ENCODE measurements at places on chromosomes 12 and 14. TPM values are rescaled to one million over a fixed set of nuclear protein-coding genes. Genes with fewer than 3 reads are reported as not detected.

GRCh38 chr14:56816574-56817391, 6.5 kb upstream of the OTX2 start:
- H3K27ac ChIP-seq, result no peak overlapping the region
- peaks cover 22% of the 10 kb centered on the region for H3K27me3 ChIP-seq
- no peak overlapping the region for H3K4me3 ChIP-seq
- H3K4me1 ChIP-seq, result no peaks in the 10 kb centered on the region
- no peak for DNase-seq

Gene ADAM21
- not detected for total RNA-seq

- H3K27ac ChIP-seq, result no peak overlapping the region
- H3K36me3 ChIP-seq, result no peaks in the 10 kb centered on the region
- peak; percentile 25 for DNase-seq
- no peaks in the 10 kb centered on the region for H3K27me3 ChIP-seq
Observed at GRCh38 chr14:103317976-103318580, 16.0 kb upstream of the EIF5 start.

DNA sequence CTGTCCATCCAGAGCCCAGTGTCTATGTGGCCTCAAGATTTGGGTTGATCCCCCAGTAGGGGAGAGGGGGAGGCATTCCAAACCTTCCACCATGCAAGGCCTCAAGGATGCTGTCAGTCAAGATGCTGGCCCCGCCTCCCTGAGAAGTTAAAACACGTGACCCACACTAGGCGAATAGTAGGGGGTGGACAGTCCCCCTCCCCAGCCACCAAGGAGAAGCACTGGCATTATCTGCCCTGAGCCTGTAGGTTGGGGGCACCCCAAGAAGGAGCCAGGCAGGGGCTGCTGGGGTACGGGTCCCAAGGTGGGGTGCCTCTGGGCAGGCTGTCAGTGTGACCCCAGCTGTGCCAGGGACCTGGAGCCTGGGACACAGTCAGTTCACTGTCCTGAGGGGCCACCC, 2.3 kb downstream of the SLC25A29 start:
- H3K4me3 ChIP-seq, result no peak overlapping the region
- H3K4me1 ChIP-seq, result peaks cover 13% of the 10 kb centered on the region
- DNase-seq, result no peak
- H3K27me3 ChIP-seq, result no peaks in the 10 kb centered on the region

Gene INSM2
- total RNA-seq, result not detected

GRCh38 chr12:108744021-108744897, 12.9 kb upstream of the CORO1C start:
- H3K27ac ChIP-seq, result no peak overlapping the region
- H3K36me3 ChIP-seq, result no peaks in the 10 kb centered on the region
- H3K4me3 ChIP-seq, result no peak overlapping the region
- DNase-seq, result no peak
- H3K4me1 ChIP-seq, result no peaks in the 10 kb centered on the region
- no peaks in the 10 kb centered on the region for H3K27me3 ChIP-seq

Gene TDRD9
- total RNA-seq, result 0.92 TPM

Gene MFAP5
- 14.2 TPM for total RNA-seq

DNA sequence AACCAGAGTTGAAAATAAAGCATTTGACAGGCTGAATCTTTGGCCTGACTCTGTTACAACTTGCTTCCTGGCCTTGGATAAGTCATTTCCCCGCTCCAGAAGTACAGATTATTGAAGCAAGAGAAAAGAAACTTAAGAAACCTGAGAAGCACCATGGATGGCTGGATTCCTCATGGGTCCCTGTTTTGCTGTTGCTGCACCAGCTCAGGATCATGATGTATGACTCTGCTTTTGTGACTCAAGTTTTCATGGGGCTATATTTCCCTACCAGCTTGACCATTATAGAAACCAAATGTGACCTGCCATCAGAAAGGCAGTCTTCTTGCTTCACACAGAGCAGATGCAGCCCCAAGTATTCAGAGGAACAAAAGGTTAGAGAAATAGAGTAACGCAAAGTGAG, 921.8 kb downstream of the BCL11B start:
- H3K36me3 ChIP-seq, result no peaks in the 10 kb centered on the region
- H3K27me3 ChIP-seq, result no peaks in the 10 kb centered on the region
- H3K4me1 ChIP-seq, result no peaks in the 10 kb centered on the region
- H3K27ac ChIP-seq, result no peak overlapping the region
- H3K4me3 ChIP-seq, result no peak overlapping the region

GRCh38 chr12:103848917-103849491, 8.0 kb upstream of the NT5DC3 start:
- no peaks in the 10 kb centered on the region for H3K36me3 ChIP-seq
- H3K4me3 ChIP-seq, result no peak overlapping the region
- H3K4me1 ChIP-seq, result peaks cover 14% of the 10 kb centered on the region
- H3K27me3 ChIP-seq, result no peaks in the 10 kb centered on the region
- no peak overlapping the region for H3K27ac ChIP-seq

DNA sequence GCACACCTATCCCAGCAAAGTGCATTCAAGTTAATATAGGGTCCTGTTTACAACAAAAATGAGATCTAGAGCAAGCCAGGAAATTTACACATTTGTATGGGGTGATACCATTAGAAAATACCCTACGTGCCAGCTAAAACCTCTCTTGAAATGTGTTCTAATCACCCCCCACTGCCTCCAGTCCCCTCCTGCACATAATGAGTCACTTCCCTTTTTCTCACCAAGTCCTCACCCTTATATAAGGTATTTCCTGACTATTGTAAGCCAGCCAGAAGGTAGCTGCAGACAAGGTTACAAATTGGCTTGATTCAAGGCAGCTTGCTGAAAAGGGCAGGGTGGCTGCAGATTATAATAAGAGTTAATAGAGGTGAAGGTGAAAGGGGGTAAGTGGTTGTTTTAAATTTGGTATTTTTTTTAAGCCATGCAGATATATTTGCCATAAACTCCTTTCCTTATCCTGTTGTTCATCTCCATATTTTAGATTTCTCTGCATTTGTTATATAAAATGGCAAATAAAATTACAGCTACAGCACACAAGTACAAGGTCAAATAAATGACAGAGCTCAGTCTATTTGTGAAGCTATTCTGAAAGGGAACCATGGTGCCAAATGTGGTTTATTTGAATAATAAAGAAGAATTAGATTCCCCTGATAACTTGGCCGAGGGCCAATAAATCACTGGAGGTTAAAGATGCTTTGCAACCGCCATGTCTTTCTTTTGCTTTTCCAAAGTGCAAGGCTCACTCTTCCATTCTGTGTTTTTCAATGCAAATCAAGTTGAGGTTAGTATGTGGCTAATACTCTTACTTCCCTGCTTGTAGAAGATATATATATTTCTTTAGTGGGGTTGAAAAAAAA, 385.9 kb downstream of the EGLN3 start:
- no peak overlapping the region for H3K4me3 ChIP-seq
- no peaks in the 10 kb centered on the region for H3K27me3 ChIP-seq
- no peak overlapping the region for H3K27ac ChIP-seq
- no peaks in the 10 kb centered on the region for H3K36me3 ChIP-seq

- H3K36me3 ChIP-seq, result no peaks in the 10 kb centered on the region
- no peaks in the 10 kb centered on the region for H3K27me3 ChIP-seq
- no peak overlapping the region for H3K27ac ChIP-seq
- no peak for DNase-seq
- H3K4me1 ChIP-seq, result no peaks in the 10 kb centered on the region
- H3K4me3 ChIP-seq, result no peak overlapping the region
Observed at GRCh38 chr12:22648668-22649067, 23.7 kb downstream of the ETNK1 start.

Gene TC2N
- 113 TPM for total RNA-seq

Gene SERPINA6
- 13.8 TPM for total RNA-seq

Gene TMEM116
- 4.7 TPM for total RNA-seq

Gene INHBC
- 0.09 TPM for total RNA-seq

- H3K4me3 ChIP-seq, result no peak overlapping the region
- H3K4me1 ChIP-seq, result no peaks in the 10 kb centered on the region
- no peaks in the 10 kb centered on the region for H3K27me3 ChIP-seq
Observed at GRCh38 chr14:52862632-52863333, 71.4 kb upstream of the GNPNAT1 start.

Gene PA2G4
- total RNA-seq, result 35.2 TPM

DNA sequence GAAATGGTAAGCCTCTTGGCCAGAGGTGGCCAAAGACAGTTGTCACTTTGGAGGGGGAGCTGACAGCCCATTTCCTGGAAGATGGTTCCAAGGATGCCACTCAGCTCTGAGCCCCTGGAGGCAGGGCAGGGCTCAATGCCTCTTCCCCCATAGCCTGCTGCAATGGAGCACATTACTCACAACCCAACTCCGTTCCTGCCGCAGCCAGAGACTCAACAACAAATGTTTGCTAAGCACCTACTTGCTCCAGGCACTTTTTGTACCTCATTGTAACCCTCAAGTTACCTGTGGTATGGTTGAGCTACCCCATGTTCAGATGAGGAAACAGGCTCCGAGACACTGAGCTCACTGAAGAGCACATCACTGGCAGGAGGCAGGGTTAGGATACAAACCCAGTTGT, 19.5 kb downstream of the IRF2BPL start:
- H3K4me1 ChIP-seq, result peaks cover 53% of the 10 kb centered on the region
- H3K27me3 ChIP-seq, result no peaks in the 10 kb centered on the region
- H3K27ac ChIP-seq, result peak overlapping the region; percentile 74
- no peaks in the 10 kb centered on the region for H3K36me3 ChIP-seq
- no peak overlapping the region for H3K4me3 ChIP-seq

GRCh38 chr12:49261721-49262120, 3.2 kb upstream of the TUBA1C start:
- H3K4me1 ChIP-seq, result no peaks in the 10 kb centered on the region
- H3K4me3 ChIP-seq, result no peak overlapping the region
- H3K36me3 ChIP-seq, result no peaks in the 10 kb centered on the region

Gene KRT79
- total RNA-seq, result not detected

GRCh38 chr12:54232790-54233189, 44.0 kb upstream of the SMUG1 start:
- no peak overlapping the region for H3K4me3 ChIP-seq
- peaks cover 6% of the 10 kb centered on the region for H3K36me3 ChIP-seq
- H3K4me1 ChIP-seq, result no peaks in the 10 kb centered on the region
- DNase-seq, result no peak

- no peaks in the 10 kb centered on the region for H3K27me3 ChIP-seq
- DNase-seq, result no peak
- no peak overlapping the region for H3K4me3 ChIP-seq
- no peak overlapping the region for H3K27ac ChIP-seq
- no peaks in the 10 kb centered on the region for H3K36me3 ChIP-seq
Observed at GRCh38 chr14:50924843-50925242, 19.4 kb downstream of the PYGL start.

Gene PTPN6
- 19.7 TPM for total RNA-seq

- no peak overlapping the region for H3K4me3 ChIP-seq
- H3K27ac ChIP-seq, result no peak overlapping the region
- no peaks in the 10 kb centered on the region for H3K4me1 ChIP-seq
- H3K27me3 ChIP-seq, result no peaks in the 10 kb centered on the region
Observed at GRCh38 chr12:116331876-116332275, 54.4 kb upstream of the MED13L start.

DNA sequence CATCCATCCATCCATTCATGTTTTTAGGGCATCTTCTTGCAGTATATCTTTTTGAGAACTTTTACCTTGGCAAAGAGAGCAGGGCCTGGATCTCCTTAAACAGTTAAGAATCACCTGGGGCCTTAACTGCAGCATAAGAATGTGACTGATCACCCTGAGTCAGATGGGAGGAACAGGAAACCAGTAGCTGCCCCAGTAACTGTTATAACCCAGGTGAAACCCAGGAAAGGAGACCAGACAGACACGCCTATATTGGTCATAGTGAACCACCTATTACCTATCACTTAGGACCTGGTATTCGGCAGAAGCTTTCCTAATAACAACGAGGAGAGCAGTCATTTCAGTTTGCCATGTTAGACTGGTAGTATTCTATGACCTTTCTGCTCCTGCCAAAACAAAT, 43.4 kb upstream of the NR2C1 start:
- no peak for DNase-seq
- H3K4me1 ChIP-seq, result no peaks in the 10 kb centered on the region
- peak overlapping the region; percentile 14 for H3K27ac ChIP-seq
- no peak overlapping the region for H3K4me3 ChIP-seq

Gene SLCO1A2
- not detected for total RNA-seq

GRCh38 chr12:66823857-66824570, 145.1 kb upstream of the GRIP1 start:
- H3K36me3 ChIP-seq, result no peaks in the 10 kb centered on the region
- H3K27ac ChIP-seq, result no peak overlapping the region
- no peak overlapping the region for H3K4me3 ChIP-seq

GRCh38 chr12:102769323-102769916, 147.6 kb downstream of the PAH start:
- H3K4me1 ChIP-seq, result no peaks in the 10 kb centered on the region
- H3K27ac ChIP-seq, result no peak overlapping the region
- DNase-seq, result peak; percentile 57
- no peaks in the 10 kb centered on the region for H3K27me3 ChIP-seq
- no peak overlapping the region for H3K4me3 ChIP-seq

Gene ZNF140
- total RNA-seq, result 9.1 TPM

Gene STXBP6
- total RNA-seq, result 25.7 TPM

All from pancreas (tissue), 10 donors.